ENCODE measurements at places on chromosomes 11 and 22.
A peak's percentile ranks its signal among the peaks of the same experiment; 100 is the strongest.

DNA sequence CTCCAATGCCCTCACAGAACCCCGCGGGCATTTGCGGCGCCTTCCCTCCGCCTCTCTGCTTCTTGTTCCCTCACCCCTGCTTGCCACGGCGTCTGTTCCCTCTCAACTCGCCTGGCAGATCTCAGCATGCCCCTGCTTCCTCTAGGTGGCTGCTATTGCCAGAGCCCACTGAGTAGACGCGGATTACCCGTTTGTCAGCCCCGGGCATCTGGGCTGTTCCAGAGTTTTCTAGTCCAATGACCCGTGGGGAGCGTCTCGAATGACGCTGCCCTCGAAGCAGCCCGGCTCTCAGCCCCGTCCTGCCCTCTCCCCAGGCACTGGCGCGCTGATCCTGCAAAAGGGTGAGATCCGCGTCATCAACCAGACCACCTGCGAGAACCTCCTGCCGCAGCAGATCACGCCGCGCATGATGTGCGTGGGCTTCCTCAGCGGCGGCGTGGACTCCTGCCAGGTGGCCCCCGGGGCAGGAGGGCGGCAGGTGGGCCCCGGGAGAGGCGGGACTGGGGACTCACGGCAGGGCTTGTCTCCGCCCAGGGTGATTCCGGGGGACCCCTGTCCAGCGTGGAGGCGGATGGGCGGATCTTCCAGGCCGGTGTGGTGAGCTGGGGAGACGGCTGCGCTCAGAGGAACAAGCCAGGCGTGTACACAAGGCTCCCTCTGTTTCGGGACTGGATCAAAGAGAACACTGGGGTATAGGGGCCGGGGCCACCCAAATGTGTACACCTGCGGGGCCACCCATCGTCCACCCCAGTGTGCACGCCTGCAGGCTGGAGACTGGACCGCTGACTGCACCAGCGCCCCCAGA lies 49.7 kb downstream of the ST14 start:
- DNase-seq: no peak

GRCh38 chr11:38423042-38423441 lies 1825.0 kb upstream of the RAG2 start:
- DNase-seq: no peak

DNA sequence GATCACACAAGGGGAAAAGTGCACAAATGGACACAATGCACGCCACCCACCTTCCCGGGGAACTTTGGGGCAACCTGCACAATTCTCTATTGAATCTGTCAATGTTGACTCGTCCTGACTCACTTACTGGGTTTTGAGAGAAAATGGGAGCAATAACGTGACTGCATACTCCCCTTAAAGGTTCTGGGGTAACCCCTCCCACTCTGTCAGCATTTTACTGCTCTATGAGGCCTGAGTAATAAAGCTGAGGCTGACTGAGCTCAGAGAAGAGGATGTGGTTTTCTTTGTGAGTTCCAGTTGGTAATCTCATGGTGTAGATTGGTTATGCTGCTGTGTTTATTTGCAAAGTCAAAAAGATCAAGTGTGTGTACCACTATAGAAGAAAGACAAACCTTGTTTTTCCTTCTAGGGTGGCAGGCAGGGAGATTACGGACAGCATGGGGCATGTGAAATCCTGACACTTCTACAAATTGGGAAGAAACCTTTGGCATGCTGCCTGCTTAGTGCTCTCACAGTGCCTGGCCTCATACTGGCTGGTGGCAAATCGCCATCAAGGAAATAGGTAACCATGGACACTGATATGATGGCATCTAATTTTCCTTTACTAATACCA lies 16.1 kb upstream of the APOA1 start:
- peak; percentile 36 for DNase-seq

DNA sequence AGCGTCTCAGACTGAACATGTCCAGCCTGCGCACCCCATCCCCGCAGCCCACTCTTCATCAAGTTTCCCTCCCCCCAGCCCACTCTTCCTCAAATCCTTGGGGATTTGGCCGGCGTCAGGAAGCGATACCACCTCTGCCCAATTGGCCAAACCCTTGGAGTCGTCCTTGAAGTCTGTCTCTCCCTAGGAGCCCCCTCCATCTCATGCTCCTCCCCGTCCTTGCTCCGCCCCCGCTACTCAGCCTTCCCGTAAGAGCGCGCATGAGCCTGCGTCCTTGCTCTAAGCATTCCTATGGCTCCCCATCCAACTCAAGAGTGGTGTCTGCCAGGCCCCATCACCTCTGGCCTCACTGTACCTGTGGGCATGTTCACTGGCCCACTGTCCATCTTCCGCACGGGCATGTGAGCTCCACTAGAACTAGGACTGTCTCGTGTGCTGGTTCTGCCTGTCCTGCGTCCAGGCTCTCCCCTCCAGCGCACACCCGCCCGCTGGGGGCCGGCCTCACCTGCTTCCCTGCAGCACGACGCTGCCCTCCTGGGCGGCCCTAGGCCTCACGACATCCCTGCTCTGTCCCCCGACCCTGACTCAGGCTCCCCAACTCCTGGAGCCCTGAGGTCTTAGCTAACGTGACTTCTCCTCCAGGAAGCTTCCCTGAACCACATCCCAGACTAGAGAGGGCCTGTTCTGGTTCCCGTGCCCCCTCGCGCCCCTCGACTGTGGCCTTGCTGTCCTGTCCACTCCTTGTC lies 30.5 kb upstream of the TTLL12 start:
- no peak for DNase-seq

DNA sequence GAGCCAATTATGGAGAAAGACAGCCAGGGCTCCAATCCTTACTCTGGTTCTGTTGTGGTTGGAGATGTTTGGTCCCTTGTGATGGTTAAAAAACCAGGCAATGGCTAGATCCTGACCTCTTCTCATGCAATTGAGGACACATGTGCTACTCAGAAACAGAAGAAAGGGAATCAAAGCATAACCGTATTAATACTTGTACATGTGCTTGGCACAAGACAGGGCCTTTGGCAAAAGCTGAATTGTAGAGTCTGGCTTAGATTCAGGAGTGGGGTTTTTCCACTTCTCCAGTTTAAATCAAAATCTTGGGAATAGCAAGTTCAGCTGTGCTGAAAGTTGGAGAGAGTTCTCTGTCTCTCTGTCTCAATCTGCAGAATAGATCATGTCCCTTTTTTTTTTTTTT lies 80.1 kb upstream of the E2F8 start:
- no peak for DNase-seq

DNA sequence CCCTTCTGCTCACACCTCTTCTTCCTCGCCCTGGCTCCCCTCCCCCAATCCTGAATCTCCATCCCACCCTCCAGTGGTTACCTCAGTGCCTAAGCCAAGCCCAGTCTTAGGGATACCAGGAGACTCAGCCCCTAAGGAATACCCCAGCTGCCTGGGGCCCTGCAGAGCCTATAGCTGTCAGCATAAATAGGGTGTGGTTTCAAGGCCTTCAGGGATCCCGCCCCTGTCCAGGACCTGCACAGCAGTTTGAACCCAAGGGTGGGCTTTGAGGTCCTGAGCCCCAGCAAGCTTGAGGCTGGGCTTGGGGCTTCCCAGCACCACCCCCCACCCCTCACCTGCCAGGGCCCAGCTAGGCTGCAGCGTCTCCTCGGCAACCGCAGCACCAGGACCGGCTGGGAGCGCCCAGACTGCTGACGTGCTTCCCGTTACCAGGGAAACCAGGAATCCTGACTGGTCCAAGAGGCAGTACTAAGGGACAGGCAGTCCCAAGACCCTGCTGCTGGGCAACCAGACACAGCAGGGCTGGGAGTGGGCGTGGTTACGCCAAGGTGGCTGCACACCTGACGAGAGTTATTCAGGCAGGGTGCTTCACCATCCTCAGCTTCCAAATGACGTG lies 13.7 kb downstream of the APBB1 start:
- no peak for DNase-seq

DNA sequence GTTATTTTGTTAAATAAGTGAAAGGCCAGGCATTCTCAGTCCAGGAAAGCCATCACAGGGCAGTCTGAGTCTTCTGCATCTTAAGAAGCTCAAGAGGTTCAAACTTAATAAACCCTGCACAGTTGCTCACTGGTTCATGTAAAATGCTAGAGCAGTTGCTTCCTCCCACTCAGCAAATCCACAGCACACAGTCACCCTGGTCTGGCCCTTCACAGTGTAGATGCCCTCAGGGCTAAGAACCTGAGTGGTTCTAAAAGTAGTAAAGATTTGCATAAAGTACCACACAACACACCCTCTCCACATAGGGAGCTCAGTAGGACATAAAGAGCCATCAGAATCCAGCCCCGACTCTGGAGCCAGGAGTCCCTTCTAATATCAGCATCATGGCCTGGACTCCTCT lies 58.7 kb downstream of the ZNF280B start:
- no peak for DNase-seq

GRCh38 chr22:24901448-24901847 lies 45.0 kb downstream of the LHFPL7 start:
- no peak for DNase-seq

DNA sequence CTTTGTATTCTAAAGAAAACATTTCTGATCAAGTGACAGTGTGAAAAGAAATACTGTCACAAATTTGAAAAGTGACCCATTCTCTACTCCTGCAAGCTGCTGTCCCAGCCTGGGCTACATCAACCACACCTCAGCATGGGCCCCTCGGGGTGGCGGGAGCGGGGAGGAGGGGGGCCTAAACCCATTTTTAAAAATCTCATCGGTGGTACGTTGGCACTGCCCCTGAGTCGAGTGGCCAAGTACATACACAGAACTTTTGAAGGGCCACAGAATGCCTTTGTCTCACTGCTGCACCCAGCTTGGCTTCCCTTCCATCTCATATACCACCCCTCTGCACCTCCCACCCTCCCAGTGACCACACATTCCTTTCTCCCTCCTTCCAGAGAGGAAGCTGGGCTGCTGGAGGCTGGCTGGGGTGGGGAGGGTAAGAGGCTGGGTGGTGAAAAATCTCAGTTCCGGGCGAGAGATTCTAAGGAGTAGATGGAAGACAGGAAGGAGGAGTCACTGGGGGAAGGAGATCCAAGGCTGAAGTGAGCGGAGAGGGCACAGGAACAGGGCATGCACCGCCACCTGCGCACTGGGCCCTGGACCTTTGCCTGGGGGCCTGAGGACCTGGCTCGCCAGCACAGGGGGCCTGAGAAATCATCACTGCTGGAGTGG lies 21.1 kb downstream of the FXYD6 start:
- DNase-seq: no peak

- DNase-seq: no peak
These were observed 125.8 kb downstream of the DDX10 start for GRCh38 chr11:108790501-108791299.

GRCh38 chr11:10490398-10491241 lies 35.6 kb downstream of the AMPD3 start:
- DNase-seq: no peak

DNA sequence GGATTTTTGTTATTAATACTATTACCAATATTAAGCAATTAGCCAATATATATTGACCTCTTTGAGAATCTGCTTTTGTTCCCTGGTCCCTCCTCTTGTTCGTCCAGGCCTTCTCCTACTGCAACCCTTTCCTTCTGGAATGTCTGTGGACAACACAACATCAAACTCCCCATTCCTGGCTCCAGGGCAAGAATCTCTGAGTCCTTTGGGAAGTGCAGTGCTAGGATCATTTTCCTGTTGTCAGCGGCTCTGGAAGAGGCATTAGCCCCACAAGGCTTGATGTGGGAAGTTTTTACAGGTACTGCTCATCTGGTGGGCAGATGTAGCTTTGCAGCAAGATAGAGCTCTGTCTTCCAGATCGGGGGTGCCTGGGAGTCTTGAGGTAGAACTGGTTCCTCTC lies 74.3 kb downstream of the RPUSD4 start:
- DNase-seq: no peak

- no peak for DNase-seq
These were observed 64.3 kb downstream of the SMIM38 start for GRCh38 chr11:69219991-69220390.

GRCh38 chr11:66846671-66847091 lies 3.4 kb downstream of the RCE1 start:
- DNase-seq: no peak

DNA sequence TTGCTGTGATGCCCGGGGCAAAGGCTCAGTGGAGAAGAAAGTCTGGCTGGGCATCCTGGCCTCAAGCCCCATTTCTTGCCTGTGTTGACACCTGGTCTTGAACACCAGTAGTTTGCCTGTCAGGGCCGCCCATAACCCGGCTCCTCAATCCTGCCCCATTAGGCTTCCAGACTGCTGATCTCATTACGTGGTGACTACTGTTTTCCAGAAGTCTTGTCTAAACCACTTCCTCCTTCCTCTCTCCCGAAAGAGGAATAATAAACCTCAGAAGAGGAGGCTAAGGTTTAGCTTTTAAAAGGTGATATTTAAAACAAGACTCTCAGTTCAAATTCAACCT lies 97.7 kb downstream of the CD44 start:
- DNase-seq: no peak

DNA sequence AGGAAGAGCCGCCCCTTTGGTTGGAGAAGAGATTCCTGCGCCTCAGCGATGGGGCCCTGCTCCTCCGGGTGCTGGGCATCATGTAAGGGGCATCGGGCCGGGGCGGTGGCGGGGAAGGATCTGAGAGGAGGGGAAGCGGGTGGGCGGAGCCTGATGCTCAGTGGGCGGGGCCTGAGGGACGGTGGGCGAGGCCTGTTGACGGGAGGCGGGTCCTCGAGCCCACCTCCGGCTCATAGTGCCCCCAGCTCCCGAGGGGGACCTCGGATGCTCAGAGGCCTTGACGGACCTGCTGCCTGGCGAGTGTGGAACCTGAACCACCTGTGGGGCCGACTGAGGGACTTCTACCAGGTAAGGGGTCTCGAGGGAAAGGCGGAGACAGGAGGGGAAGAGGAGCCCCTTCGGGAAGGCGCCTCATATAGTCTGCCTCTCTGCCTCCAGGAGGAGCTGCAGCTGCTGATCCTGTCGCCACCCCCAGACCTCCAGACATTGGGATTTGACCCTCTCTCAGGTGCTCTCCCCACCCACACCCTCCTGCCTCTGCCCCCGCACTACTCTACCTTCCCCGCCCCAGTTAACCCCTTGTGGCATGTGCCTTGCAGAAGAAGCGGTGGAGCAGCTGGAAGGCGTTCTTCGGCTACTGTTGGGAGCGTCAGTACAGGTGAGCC lies 799 bp downstream of the CCDC88B start:
- DNase-seq: peak; percentile 71

GRCh38 chr11:95241681-95242081 lies 10.7 kb upstream of the SESN3 start:
- no peak for DNase-seq

GRCh38 chr11:67584205-67584880 lies 731 bp downstream of the GSTP1 start:
- DNase-seq: no peak

DNA sequence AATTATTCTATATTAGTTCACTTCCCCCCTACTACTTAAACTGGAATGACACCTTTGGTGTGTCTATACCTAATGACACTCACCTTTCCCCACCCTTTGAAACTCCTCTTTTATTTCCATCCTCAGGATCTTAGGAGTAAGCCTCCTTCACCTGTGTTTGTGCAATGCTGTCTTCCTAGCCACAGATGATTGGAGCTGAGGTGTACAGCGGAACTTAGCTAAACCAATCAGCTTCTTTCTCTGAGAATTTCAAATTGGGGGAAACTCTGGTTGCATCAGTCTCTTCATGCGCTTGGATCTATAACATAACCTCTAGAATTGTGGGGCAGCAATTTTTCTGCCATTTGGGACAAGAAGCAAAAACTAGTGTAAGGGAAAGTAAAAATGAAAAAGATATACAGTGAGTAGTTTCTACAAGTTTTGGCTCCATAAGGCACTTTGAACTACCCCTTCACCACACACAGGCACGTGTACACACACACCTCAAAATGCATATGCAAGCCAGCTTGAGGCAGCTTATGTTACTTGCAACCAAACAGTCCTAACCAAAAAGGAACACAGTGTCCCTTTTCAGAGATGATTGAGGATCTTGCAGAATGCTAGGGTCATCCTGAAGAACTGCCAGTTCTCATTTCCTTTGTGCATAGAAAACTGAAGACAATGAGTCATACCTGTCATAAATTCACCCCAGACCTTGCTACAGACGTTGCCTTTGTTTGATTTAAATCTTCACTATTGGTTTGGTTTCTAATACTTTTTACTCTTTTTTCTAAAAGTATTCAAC lies 36.0 kb upstream of the LDLRAD3 start:
- DNase-seq: no peak
